Motor neuron (in vitro differentiated cells): ENCODE measurements at places on chromosomes 3 and 15. TPM values are rescaled to one million over a fixed set of nuclear protein-coding genes. Genes with fewer than 3 reads are reported as not detected.

Gene HMG20A
- 38.4 and 41.8 TPM in 2 replicates for total RNA-seq

Gene ARHGEF26
- total RNA-seq, result 2.5 and 2.6 TPM in 2 replicates

- ATAC-seq, result peak; percentile 84
Measured at GRCh38 chr3:141243271-141243707, 11.7 kb downstream of the PXYLP1 start.

Gene LRRIQ4
- total RNA-seq, result 0.31 TPM in 1 of 2 replicates, not detected in the other

GRCh38 chr3:2659896-2660295 is 450.3 kb downstream of the IL5RA start:
- ATAC-seq, result no peak

Gene ITIH4
- 2.2 and 2.9 TPM in 2 replicates for total RNA-seq

Gene CCR8
- not detected in 2 replicates for total RNA-seq

DNA sequence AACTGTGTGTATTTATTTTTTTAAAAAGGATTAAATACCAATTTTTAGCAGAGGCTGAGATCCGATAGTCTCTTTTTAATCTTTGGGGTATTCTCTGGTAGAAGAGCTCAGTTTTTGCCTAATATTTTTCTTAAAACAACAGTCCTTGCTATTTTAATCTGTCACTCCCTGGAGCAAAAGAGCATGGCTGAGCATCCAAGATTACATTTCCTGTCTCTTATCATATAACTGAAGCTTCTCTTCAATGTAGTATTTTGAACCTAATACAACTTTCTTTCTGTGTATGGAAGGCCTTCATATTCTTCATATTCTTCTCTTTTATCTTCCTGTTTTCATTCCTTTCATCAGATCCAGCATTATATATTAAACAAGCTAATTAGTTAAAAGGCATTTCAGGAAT is 293.7 kb downstream of the NSUN3 start:
- ATAC-seq, result no peak

DNA sequence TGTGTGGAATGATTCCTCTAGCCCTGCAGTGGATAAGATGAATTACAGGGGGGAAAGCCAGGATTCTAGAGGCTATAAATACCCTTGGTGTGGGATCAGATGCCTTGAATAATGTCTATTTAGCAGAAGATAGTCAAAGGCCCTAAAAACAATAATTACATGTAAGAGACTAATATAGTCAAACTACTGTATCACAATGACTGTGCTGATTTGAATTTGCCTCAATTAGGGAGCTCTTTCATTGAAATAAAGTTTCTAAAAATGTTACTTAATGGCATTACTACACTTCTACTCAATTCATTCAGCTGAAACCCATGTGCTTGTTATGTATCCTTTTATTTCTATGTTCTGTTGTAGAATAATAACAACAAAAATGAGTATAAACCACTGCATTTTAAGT is 915.6 kb downstream of the TUSC7 start:
- no peak for ATAC-seq

Gene CHRNA7
- total RNA-seq, result 6.7 and 8.2 TPM in 2 replicates

DNA sequence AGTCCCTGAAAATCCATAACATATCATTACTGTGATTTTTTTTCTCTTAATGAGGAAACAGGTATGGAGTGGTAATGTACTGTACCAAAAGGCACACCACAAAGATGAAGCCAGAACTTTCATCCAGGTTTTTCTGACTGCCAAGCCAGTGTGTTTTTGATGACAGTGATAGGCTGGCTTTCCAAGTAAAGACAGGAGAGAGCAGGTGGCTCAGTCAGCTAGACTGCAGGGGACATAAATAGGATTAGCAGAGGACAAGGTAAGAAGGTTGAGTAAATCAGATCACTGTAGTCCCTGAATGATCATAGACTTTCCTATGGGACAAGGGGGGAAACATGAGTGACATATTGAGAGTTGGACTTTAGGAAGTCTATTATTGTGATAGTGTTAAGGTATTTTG is 127.9 kb downstream of the GADL1 start:
- no peak for ATAC-seq

DNA sequence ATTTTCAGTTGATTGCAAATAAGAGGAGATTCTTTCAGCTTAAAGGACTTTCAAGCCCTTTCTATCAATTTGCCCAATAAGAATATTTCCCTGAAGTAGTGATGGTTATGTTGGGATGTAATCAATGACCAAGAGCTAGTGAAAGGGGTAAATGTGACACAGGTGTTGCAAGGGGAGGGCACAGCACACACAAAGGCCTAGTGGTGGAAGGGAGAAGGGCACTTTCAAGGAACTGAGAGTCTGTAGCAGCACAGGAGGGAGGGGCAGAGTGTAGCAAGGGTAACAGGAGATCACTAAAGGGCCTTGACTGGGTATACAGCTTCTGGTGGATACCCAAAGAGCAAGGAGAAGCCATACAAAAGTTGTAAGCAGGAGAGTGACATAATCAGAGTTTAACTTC is 217.8 kb upstream of the ARHGEF26 start:
- no peak for ATAC-seq

Gene LRTM1
- not detected in 2 replicates for total RNA-seq
